Activated T-helper 1 cell treated with anti-CD3 and anti-CD28 coated beads, Interleukin-12 subunit alpha, Interleukin-12 subunit beta, Interleukin-2, Interleukin-4 antibody, amounts not matched to agents 30 ng/mL and 10 ng/mL and 1 ng/mL, durations not matched to agents 14 hours and 24 hours and 36 hours (primary cell): ENCODE measurements at places on chromosomes 11 and 22.

DNA sequence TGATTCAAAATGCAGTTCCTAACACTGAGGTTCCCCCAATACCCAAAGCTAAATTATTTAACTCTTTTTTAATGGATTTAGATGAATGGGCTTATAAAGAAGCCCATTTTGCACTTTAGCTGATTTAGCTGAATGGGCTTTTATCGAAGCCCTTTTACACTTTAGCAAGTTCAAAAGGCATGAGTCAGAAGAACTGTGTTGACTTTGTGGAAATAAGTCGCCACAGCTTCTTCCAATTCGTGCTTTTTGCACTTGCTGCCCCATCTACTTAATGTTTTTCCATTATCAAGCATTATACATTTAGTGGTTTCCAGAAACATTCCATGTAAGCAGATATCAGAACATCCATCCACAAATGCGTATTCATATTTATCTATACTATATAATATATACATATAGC is 20.5 kb upstream of the GRIA4 start:
- no peak for DNase-seq

DNA sequence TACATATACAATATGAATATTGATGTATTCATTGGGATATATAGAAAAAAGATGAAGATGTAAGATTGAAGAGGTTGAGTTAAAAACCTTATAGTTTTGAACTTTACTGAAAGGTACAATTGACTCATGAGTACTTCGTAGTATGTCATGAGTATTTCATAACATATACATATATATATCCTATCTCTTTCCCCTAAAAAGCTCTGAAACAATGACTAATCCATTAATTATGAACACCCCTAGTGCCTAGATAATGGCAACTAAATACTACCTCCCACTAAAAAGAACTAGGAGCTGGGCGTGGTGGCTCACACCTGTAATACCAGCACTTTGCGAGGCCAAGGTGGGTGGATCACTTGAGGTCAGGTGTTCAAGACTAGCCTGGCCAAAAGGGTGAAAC is 31.5 kb downstream of the SLC35F2 start:
- DNase-seq, result no peak

GRCh38 chr22:29359469-29359868 is 28.9 kb downstream of the AP1B1 start:
- DNase-seq, result no peak

GRCh38 chr11:96125400-96125799 is 201.5 kb upstream of the MTMR2 start:
- no peak for DNase-seq

DNA sequence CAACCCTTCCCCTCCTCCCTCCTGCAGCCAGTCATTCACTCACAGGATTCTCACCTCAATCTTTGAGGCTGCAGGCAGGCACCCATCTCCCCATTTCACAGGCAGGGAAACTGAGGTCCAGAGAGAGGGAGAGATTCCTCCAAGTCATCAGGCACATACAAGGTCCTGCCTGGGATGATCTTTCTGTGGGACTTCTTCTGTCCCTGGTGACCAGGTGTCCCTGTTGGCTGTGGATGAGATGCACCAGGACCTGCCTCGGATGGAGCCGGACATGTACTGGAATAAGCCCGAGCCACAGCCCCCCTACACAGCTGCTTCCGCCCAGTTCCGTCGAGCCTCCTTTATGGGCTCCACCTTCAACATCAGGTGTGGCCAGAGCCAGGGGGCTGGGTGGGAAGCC is 7.8 kb downstream of the FTH1 start:
- DNase-seq, result no peak

GRCh38 chr11:123559523-123559955 is 94.9 kb downstream of the SCN3B start:
- no peak for DNase-seq

- DNase-seq, result no peak
Measured at GRCh38 chr11:68467201-68467834, 6.8 kb downstream of the PPP6R3 start.
